ENCODE measurements at places on chromosomes 6 and 20. TPM values are rescaled to one million over a fixed set of nuclear protein-coding genes. Genes with fewer than 3 reads are reported as not detected.
A peak's percentile ranks its signal among the peaks of the same experiment; 100 is the strongest.

The C6orf132 gene
- 3.0 TPM for polyA plus RNA-seq

The FRK gene
- polyA plus RNA-seq = 1.4 TPM

- no peak for DNase-seq
These were observed 6.9 kb downstream of the TAB2 start for GRCh38 chr6:149324428-149324827.

DNA sequence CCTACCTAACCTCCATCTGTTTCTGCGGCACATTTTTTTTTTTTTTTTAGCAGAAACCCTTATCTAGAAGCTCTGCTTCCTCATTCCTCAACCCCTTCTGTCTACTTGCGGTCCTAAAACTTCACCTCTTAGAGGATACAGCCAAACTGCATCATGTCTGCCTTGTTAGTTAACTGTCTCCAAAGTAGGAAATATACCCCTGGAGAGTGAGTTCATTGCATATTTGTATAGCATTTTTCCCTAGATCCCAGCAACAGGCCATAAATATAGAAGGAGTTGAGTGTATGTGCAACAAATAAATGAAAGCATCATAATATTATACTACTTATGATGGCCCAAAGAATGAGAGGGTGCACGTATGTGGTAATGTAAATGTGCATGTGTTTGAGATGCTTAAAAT, 1288.6 kb upstream of the GJE1 start:
- no peak for DNase-seq

DNA sequence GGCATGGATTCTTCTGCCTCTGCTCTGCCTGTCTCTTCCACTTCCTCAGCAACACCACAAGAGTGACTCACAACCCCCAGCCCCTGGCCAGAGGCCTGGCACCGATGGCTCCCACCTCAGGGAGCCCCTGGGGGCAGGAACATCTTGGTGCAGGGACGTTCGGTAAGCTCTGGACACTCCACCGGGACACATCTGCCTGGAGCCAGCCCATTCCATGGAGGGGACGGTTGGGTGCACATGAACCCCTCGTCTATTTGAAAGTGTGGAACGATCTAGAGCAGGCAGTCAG, 246.5 kb downstream of the ERMARD start:
- peak; percentile 42 for DNase-seq

The COL21A1 gene
- 21.7 TPM for polyA plus RNA-seq

DNA sequence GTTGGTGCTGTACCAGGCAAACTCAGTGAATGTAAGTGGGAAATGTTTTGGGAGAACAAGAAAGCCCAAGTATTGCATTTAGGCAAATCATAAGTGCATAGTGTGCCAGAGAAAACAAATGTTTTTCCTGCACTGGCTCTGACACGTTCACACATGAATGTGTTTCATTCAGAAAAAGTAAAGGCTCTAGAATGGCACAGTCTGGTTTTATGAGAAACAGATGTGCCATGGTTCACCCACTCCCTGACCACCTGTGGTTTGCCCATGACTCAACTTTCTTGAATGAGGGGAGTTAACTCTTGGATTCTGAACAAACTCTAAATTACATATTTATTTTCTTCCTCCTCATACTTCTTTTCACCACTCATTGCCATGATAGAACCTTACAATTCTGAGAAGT, 126.9 kb downstream of the KCNQ5 start:
- no peak for DNase-seq

The C20orf144 gene
- not detected for polyA plus RNA-seq

The TBCC gene
- polyA plus RNA-seq = 16.9 TPM

GRCh38 chr20:63939061-63939935, 16.9 kb downstream of the UCKL1 start:
- no peak for DNase-seq

- DNase-seq = no peak
These were observed at the start of gene ADTRP for GRCh38 chr6:11778648-11779328. ADTRP (minus strand) TSS chr6:11778803; CDS start chr6:11778759, 44 bp downstream.

The HTR1E gene
- polyA plus RNA-seq = not detected

The NRN1 gene
- 16.3 TPM for polyA plus RNA-seq

DNA sequence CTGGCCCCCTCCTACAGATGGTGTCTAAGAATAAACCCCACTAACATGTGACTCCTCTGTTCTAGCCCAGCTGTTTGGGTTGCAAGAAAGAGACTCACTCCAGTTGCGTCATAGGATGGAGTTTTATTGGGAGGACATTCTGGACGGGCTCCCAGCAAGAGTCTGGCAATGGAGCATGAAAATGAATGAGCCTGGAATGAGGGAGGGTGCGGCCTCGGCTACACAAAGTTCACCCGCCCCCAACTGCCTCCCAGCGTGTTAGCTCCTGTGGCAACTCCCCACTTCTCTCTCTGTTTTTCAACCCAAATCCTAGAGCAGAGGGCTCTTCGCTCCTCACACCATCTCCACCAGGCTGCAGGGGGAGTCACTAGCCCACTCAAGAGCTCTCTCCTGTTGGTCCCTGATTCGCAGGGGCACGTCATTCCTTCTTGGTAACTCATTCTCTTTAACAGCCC, 5.1 kb upstream of the ADAM33 start:
- peak; percentile 85 for DNase-seq

DNA sequence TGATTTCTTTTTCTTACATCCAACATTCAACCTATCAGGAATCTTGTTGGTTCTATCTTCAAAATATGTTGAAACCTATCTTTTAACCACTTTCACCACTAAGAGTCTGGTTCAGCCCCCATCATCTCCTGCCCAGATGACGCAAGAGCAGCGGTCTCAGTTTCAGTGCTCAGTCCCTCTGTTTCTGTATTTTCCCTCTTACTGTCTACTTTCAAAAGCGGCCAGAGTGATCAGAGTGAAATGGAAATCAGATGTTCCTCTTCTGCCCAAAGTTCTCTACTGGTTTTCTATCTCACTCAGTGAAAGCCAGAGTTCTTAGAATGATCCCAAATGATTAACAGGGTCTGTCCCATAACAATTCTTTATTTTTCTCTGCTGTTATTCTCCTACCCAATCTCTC, 147.9 kb upstream of the PDE7B start:
- DNase-seq = no peak

The DTD1 gene
- 30.3 TPM for polyA plus RNA-seq

The PACSIN1 gene
- polyA plus RNA-seq = 12.7 TPM

The HLA-DRB1 gene
- 76.3 TPM for polyA plus RNA-seq

Data from heart left ventricle (tissue), 16 donors.